ENCODE measurements at places on chromosomes 12 and 14.

- DNase-seq = no peak
Observed at GRCh38 chr12:93989949-93990348, 158.4 kb upstream of the PLXNC1 start.

- DNase-seq = peak; percentile 78
Observed at GRCh38 chr14:28751467-28752058, 15.0 kb upstream of the FOXG1 start.

GRCh38 chr12:32901553-32901952, 5.0 kb upstream of the PKP2 start:
- DNase-seq = no peak

- DNase-seq = no peak
Observed at GRCh38 chr14:105138021-105138541, 30.5 kb downstream of the JAG2 start.

- DNase-seq = no peak
Observed at GRCh38 chr14:77752266-77752665, 8.7 kb downstream of the SNW1 start.

- DNase-seq = peak; percentile 59
Observed at GRCh38 chr14:89549381-89550125, 132.5 kb upstream of the FOXN3 start.

GRCh38 chr12:64362721-64363305, 27.7 kb downstream of the C12orf56 start:
- DNase-seq = no peak

- DNase-seq = no peak
Observed at GRCh38 chr14:87067061-87067460, 925.9 kb downstream of the GALC start.

- peak; percentile 67 for DNase-seq
Observed at GRCh38 chr12:19131025-19131444, 1.5 kb downstream of the PLEKHA5 start.

DNA sequence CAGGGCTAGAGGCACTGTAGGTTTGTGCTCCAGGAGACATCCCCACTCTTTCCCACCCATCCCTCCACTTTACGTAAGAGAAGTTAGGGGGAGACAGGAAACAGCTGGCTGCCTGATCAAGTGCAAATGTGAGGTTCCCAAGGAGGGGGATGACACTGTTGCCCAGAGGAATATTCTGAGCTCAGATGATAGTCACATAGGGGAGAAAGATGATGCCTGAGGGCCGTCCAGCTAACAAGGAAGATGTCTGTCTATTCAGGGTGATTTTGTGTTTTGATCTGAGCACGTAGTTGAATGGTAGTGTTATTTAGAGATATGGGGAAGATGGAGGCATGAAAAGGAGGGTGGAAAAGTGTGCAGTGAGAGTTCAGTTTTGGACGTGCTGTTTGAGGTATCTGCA, 13.9 kb upstream of the GPRC5D start:
- DNase-seq = no peak

DNA sequence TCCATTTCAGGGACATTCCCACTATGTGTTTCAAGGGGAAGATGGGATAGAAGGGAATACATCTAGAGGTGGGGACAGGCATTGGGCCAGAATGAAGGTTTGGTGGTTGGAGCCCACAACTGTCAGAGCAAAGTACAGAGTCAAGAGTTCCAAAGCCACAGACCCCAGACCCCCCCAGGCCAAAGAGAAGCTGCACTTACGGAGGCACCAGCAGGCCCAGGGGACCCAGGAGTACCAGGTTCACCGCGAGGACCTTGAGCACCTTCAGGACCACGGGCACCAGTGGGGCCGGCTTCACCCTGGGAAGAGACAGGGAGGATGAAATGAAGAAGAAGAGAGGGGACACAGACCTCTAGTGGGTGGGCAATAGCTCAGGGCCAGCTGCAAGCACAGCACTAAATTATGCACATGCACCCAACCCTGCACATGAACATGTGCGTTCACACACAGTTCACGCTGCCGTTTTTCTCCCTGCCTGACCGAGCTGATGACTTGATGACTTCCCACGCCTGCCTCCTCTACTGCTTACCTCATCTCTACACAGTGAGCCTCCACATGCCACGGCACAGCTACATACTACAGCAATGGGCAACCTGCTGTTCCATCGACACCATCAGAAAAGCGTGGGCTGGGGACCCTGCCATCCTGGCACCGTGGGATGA, 16.7 kb downstream of the COL2A1 start:
- no peak for DNase-seq

DNA sequence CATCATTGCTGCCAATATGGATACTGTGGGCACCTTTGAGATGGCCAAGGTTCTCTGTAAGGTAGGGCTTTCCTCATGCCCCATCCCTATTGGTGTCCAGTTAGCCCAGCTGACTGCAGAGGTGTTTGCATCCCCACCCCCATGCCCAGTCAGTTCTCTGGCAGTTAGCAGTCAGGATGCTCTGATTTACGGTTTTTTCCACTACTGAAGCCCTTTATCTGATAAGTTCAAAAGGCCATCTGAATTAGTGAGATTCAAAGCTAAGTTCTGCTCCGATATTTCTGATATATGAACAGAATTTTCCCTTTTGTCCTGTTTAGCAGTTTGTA, 773 bp downstream of the GMPR2 start:
- DNase-seq = no peak

DNA sequence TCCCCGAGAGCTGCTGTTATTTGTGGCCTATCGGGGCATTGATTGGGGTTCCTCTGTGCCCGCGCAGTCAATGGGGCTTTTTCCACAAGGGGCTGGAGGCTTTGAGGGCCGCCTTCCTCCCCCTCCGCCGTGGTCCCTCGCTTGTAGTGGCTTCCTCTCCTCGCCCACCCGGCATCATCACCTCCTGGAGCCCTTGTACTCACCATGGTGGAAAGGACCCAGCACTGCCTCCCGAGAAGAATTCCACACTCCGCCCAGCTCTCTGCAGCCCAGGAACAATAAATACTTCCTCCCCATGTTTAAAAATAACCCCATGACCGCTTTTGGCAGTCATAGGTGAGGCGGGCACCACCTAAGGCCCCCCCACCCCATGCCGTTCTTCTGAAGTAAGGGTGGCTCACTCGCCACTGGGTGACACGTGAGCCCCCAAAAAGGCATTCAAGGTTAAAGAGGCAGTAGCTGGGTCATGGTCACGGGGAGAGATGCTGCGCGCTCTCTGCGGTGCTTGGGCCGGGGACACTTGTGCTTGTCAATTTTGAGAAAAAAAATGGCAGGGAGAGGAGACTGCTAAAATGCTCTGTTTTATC, at the start of gene MYL2:
Gene MYL2, minus strand, starts transcription at position 256 of the 587 bp plus-strand sequence. Its CDS starts 50 bp downstream, at position 206.
- no peak for DNase-seq

DNA sequence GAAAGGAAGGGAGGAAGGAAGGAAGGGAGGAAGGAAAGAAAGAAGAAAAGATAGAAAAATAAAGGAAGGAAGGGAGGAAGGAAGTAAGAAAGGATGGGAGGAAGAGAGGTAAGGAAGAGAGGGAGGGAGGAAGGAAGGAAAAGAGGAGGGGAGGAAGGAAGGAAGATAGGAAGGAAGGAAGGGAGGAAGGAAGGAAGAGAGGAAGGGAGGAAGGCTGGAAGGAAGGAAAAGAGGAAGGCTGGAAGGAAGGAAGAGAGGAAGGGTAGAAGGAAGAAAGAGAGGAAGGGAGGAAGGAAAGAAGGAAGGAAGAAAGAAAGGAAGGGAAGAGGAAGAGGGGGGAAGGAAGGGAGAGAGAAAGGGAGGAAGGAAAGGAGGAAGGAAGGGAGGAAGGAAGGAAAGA, 12.8 kb upstream of the WIF1 start:
- no peak for DNase-seq

DNA sequence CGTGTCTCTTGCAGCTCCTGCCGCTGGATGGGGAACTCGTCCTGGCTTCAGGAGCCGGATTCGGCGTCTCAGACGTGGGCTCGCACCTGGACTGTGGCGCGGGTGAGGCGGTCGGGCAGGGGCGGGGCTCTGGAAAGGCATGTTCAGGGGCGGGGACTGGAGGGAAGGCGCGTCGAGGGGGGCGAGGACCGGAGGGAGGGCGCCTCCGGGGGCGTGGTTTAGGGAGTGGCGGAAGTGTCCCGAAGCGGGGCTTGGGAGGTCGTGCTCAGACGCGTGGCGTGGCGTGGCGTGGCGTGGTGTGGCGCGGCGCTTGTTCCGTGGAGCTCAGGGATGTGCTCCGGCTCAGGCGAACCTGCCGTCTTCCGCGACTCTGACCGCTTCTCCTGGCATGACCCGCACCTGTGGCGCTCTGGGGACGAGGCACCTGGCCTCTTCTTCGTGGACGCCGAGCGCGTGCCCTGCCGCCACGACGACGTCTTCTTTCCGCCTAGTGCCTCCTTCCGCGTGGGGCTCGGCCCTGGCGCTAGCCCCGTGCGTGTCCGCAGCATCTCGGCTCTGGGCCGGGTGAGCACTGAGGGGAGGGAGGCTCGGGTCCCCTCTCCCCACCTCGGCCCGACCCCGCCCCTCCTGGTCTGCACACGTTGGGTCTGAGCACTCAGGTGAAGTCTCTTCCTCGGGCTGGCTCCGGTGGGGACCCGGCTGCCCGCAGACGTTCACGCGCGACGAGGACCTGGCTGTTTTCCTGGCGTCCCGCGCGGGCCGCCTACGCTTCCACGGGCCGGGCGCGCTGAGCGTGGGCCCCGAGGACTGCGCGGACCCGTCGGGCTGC, 6.2 kb downstream of the AMN start:
- peak; percentile 60 for DNase-seq

DNA sequence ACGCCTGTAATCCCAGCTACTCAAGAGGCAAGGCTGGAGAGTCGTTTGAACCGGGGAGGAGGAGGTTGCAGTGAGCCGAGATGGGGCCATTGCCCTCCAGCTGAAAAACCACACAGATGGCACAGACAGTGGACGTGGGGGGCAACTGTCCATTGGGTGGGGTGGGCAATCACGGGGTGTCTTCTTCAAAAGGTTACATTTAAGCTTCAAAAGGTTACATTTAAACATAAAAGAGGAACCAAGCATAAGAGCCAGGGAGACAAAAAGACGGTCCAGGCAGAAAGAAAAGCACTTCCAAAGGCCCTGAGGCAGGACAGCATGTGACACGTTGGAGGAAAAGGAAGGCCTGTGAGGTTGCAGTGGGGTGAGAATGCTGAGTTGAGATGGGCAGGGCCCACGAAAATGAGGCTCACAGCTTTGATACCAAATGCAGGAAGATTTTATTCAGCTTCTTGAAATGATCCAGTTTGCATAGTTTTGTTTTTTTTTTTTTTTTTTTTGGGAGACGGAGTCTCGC, 10.7 kb downstream of the SCARB1 start:
- DNase-seq = no peak

- DNase-seq = peak; percentile 36
Observed at GRCh38 chr12:111406474-111407376, 1.0 kb downstream of the SH2B3 start.

DNA sequence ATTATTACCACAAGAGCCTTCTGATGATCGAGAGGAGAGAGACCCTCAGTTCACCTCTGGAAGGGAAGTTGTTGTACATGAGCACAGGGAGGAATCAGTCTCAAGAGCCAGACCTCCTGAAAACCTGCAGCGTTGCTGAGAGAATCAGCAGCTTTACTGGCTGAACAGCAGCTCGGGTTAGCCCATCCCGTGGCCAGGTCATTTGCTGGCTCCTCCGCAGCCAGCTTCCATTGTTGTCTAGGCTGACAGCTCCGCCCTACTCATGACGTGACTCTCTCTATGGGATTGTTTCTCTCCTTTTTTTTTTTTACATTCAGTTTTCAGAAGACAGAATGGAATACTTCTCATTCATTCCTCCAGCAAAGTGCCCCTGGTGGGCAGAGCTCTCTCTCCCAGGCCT, 69.9 kb downstream of the TGFB3 start:
- DNase-seq = no peak

DNA sequence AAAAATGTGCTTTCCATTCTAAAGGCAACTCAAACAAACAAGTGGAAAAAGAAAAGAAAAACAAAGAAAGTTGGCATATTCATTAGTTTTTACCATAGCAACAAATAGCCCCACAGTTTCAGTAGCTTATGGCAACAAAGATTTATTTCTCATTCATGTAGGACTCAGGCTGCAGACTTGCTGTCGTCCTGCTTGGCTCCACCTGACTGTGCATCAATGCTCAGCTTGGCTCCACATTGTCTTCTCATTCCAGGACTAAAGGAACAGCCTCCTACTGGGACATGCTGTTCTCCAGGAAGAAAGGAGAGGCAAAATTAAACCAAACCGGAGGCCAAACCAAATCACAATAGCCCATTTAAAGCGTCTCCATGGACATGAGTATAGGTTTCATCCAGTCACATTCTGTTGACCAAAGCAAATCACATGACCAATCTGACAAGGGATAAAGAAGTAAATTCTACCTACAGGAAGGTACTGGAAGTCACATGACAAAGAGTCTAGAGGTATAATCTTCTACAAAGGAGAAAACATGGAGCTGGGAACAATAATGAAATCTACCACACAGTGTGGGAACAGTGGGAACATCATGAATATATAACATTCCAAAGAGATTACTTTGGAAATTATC, 222.5 kb downstream of the PIK3C2G start:
- DNase-seq = no peak

DNA sequence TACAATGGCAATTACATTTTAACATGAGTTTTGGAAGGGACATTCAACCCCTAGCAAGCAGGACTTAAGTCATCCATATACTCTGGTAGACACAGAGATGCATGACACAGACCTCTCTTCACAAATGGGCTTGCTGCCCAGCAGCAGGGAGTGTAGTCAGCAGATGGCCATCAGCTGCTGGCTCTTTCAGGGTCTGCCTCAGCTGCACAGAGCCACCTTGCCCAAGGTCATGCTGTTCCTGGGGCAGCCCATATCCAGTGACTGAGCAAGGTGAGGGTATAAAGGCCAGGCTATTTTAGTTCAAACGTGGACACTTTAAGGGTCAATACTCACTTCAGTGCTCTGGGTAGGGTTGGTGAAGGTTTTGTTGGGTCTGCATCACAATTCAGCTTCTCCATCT, 58.3 kb upstream of the JDP2 start:
- DNase-seq = no peak

- no peak for DNase-seq
Observed at GRCh38 chr12:51448618-51449256, 24.1 kb downstream of the SLC4A8 start.

DNA sequence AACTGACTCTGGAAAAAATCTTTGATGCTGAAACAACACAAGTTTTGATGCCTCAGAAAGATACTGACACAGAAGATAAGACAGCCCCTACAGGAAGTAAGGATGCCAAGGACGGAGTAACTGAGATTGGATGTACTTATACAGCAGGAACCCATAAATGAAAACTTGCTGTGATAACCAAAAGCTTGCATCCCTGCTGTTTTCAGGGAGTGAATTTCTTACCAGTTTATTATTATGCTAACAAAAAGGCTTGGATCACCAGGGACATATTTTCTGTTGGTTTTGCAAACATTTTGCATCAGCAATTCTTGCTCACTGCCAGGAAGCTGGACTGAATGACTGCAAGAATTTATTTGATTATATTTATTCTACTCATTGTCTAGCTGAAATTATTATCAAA, 197.7 kb downstream of the NAV3 start:
- peak; percentile 12 for DNase-seq

GRCh38 chr12:77122661-77123060, 57.3 kb upstream of the E2F7 start:
- DNase-seq = peak; percentile 55

GRCh38 chr12:52925717-52926595, 21.1 kb upstream of the KRT8 start:
- DNase-seq = no peak

Data from adipocyte (in vitro differentiated cells).